ENCODE measurements at places on chromosomes 1 and 21.
A peak's percentile ranks its signal among the peaks of the same experiment; 100 is the strongest.

DNA sequence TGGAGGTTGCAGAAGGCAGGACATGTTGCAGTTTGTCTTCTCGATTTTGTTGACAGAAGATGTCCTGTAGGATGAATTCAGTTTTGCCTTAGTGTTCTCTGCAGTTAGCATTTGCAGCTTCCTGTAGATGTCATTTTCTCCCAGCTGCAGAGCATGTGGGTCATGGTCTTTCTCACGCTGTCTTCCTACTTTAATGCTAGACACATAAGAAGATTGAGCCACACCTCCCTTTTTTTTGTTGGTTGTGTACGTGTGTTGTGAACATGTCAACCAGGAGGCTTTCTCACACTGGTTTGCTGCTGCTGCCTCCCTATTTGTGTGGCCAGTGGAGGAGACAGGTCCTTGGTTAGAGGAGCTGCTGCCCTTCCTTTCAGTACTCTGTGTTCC is 110.7 kb downstream of the VPS13D start:
- DNase-seq, result no peak

DNA sequence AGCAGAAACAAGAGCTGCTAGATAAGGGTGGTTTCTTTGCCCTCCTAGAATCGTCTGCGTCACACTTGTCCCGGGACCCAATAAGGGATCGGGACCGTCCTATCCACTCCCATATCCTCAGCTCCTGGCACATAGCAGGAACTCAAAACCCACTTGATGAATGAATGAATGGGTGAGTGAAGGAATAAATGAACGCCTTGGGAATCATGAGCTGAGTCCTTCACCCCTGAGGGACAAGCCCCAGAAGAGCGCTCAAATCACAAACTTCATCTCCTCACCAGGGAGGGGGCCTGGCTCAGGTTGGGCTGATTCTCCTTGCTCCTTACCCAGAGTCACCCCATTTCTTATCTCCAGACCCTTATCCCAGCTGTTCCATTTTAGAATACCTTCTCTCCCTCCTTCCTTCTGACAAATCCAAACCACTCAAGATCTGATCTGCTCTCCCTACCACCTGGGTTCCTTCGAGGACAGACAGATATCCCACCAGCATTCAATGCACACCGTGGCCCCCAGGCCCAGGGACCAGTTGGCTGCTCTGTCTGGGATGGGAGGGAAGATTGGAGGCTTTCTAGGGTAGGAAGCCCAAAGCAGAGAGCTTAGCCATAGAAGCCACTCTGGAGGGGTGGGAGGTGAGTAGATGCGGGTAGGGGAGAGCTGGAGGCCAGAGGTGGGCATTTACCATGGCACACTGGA is 643 bp upstream of the MOB3C start:
- DNase-seq, result no peak

- DNase-seq, result no peak
Observed at GRCh38 chr1:89050649-89051033, 14.4 kb downstream of the GBP1 start.

GRCh38 chr1:13865851-13866250 is 165.9 kb downstream of the PRDM2 start:
- DNase-seq, result no peak

GRCh38 chr1:15316510-15316909 is 69.5 kb downstream of the FHAD1 start:
- DNase-seq, result no peak

GRCh38 chr1:199918196-199918769 is 109.2 kb upstream of the NR5A2 start:
- DNase-seq, result no peak

- peak; percentile 36 for DNase-seq
Observed at GRCh38 chr1:161182214-161182613, 4.9 kb upstream of the B4GALT3 start.

DNA sequence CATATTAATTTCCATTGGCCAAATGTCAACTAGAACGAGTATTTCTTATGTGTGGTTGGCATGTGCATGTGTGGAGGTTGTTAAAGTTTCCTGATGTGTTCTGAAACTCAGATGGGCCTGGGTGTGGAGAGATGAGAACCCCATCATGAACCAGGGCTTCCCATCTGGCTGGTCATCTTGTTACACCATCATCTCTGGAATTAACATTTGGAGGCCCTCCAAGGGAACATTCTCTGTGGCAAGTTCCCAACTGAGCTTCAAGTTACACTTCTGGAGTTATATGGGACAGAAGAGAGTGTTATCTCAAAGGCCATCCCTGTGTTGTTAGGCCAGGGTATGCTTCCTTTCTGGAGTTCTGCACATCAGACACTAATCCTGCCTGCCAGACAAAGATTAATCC is 183.6 kb downstream of the TTLL7 start:
- no peak for DNase-seq

- no peak for DNase-seq
Observed at GRCh38 chr1:187338762-187339412, 510.1 kb downstream of the PLA2G4A start.

GRCh38 chr1:52455686-52456085 is 51.3 kb downstream of the PRPF38A start:
- DNase-seq, result no peak

DNA sequence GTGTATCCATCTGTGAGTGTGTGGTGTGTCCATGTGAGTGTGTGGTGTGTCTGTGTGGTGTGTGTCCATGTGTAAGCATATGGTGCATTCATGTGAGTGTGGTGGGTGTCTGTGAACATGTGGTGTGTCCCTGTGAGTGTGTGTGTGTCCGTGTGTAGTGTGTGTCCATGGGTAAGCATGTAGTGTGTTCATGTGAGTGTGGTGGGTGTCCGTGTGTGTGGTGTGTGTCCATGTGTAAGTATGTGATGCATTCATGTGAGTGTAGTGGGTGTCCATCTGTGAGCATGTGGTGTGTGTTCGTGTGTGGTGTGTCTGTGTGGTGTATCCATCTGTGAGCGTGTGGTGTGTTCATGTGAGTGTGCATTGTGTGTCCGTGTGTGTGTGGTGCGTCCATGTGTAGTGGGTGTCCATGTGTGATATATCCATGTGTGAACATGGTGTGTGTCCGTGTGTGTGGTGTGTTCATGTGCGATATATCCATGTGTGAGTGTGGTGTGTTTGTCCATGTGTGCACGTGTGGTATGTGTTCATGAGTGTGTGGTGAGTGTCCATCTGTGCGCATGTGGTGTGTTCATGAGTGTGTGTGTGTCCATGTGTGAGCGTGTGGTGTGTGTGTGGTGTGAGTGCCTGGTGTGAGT is 12.3 kb downstream of the SLC19A1 start:
- no peak for DNase-seq

GRCh38 chr1:232886271-232886670 is 64.1 kb upstream of the NTPCR start:
- DNase-seq, result no peak

DNA sequence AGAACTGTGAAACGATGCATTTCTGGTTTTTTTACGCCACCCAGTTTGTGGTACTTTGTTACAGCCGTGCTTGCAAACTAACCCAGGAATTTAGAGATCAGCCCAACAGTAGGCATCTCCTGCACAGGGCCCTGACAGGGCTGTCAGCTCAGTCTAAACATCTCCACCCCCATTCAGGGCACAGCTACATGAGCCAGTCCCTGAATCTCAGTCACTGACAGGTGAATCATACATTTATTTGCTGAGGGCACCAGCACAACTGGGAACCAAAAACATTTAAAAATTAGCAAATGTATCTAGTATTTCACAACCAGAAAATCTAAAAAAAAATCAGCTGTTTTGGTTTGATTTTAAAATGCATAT is 30.7 kb downstream of the PRDX6 start:
- no peak for DNase-seq

- DNase-seq, result no peak
Observed at GRCh38 chr1:112540226-112540794, 31.5 kb downstream of the WNT2B start.

DNA sequence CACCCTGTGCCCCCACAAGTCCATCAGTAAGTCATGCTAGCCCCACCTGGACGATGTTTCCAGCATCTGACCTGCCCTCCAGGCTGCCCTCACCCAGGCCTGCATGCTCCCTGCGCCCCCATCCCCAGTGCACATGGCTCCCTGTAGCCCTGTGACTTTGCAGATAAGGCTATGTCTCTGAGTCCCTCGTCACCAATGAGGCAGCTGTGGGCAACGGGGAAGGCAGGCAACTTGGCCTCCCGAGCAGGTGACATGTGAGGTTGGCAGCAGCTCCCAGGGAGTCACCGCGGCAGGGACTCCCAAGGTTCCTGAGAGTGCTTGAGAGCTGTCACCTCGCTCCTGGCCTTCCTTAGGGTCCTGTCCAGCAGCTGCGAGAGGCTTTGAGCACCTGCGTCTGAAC is 32.4 kb upstream of the AGPAT3 start:
- DNase-seq, result no peak

GRCh38 chr1:221246628-221247415 is 367.6 kb downstream of the HLX start:
- DNase-seq, result no peak

- DNase-seq, result no peak
Observed at GRCh38 chr1:242872521-242872920, 348.0 kb upstream of the PLD5 start.

DNA sequence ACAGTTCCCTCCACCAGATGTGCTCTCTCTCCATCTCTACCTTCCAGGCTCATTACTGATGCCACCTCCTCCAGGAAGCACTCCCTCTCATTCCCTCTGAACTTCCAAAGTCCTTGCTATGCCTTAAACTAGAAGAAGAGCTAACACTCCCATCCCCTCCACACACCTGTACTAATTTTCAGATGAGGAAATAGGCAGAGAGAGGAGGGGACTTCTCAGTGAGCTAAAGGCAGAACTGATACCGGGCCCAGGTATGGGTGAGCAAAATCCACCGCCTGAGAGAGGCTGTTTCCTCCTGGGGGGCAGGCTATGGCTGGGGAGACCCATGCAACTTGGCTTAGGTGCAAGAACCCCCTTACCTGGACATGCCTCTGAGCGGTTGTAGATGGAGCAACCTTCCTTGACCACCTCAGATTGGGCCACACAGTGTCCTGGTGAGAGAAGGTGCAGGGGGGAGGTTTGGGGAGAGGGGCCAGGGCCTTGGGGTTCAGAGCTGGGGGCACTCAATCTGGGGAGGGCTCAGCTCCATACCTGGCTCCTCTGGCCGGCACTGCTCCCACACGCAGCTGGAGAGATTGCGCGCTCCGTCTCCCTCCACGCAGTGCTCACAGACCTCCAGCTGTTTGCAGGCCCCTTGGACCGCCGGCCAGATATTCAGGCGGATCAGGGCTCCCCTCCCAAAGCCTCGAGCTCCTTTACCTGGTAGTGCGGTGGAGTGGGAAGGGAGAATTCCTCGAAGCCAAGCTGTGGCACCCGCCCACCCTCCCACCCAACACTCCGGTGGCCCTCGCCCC is 967 bp downstream of the CD164L2 start:
- no peak for DNase-seq

DNA sequence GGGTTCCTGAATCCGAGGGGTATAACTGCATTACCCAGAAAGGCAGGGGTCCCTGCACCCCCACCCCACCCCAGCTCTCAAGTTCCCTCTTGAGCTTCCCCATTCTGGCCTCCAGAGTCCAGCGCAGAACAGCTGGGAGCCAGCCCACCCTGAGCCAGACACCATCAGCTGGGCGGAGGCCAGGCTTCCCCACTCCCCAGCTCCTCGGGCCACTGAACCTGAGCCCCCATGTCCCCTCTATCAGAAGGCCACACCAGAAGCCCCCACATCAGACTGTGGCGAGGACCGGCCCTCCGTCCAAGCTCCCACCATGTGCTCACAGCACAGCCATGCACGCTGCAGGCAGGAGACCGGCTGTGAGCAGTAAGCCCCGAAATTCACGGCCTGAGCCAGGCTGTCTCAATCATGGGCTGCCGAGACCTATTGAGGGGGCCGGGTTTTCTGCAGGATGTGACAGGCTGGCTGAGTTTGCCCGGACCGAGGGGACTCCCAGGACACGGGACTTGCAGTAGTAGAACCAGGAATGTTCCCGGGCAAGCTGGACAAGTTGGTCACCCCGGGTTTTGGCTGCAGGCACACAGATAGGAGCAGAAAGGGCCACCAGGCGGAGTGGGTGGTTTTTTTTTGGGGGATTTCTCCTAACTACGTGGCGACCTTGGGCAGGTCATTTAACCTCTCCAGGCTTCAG is 25.5 kb upstream of the TNFRSF1B start:
- DNase-seq, result no peak

GRCh38 chr1:111948209-111949171 is 41.0 kb downstream of the KCND3 start:
- no peak for DNase-seq

- DNase-seq, result no peak
Observed at GRCh38 chr21:43694437-43695079, 24.4 kb upstream of the PDXK start.

DNA sequence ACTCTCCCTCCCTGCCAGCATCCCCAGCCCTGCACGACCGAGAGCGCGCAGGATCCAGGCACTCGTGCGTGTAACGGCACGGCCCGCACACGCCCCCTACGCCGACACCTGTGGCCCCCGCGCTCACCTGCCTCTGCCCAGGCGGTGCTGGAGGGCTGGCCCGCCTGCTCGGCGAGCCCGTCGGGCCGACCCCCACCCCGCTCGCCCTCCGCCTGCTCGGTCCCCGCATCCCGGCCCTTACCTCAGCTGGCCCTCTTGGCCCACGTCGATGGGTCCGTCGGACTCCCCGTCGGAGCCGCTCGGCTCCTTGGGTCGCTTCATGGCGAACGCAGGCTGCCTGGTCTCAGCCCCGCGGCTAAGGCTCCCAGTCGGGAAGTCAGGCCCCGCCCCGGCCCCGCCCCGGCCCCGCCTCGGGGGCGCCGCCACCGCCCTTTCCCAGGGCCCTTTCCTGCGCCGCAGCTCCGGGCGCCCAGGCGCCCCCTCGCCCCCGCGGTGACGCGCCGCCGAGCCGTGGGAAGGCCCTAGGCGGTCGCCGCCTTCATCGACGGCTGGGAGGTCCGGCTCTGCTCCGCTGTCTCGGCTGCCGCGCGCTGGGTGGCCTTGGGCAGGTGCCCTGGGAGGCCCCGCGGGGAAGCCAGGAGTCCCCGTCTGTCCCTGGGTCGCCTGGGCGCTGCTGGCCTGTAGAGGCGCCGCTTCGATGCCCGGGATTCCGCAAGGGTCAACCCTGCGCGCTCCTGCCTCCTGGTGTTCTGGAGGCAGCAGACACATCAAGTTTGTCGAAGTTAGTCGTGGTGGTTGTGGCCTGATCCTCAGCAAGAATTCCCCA is at the start of gene HEYL:
Gene HEYL (minus strand): TSS at position 339 of the 826 bp plus-strand sequence. CDS start 18 bp downstream, at position 321.
- DNase-seq, result peak; percentile 68

DNA sequence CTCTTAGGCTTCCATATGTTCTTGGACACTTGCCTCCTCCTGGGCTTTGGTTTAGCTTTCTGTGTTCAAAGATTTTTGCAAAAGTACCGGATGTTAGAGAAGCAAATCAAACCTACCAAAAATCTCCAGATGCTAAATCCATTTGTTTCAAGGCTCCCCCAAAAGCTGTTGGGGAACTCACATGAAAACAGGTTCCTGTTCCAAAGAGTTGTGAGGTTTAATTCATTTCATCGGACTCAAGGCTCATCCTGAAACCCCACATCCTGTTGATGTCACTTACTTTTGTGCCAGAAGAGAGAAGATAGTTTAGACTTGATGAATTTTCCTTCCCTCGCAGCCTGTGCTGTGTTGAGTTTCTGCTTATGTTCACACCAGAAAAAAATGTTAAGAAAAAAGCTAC is 41.7 kb upstream of the RXRG start:
- DNase-seq, result no peak

GRCh38 chr1:244968471-244968871 is 104.1 kb upstream of the HNRNPU start:
- DNase-seq, result no peak

Data from stimulated activated CD4-positive, alpha-beta T cell treated with anti-CD3 and anti-CD28 coated beads, Interleukin-1b, Interleukin-23, amount 100 ng/mL, for 4 hours (primary cell).